ENCODE measurements at places on chromosomes 5 and 9. TPM values are rescaled to one million over a fixed set of nuclear protein-coding genes. Genes with fewer than 3 reads are reported as not detected.

The BNC2 gene
- 66.2 TPM for total RNA-seq

The HDAC3 gene
- 67.9 TPM for total RNA-seq

The CLINT1 gene
- total RNA-seq = 62.2 TPM

The FOXD4L5 gene
- 0.16 TPM for total RNA-seq

The SNCAIP gene
- total RNA-seq = 4.2 TPM

The LHX3 gene
- total RNA-seq = not detected

The LRRTM2 gene
- total RNA-seq = not detected

The HTR4 gene
- not detected for total RNA-seq

The AGGF1 gene
- 23.7 TPM for total RNA-seq

The ZCCHC10 gene
- total RNA-seq = 17.8 TPM

The PLEKHG4B gene
- total RNA-seq = 3.8 TPM

The PRRT1B gene
- total RNA-seq = not detected

The FABP6 gene
- not detected for total RNA-seq

The EQTN gene
- not detected for total RNA-seq

The CEP120 gene
- total RNA-seq = 20.8 TPM

The EXD3 gene
- 21.5 TPM for total RNA-seq

The ENTPD2 gene
- total RNA-seq = 0.46 TPM

The IDNK gene
- total RNA-seq = 5.7 TPM

The CDC25C gene
- 1.9 TPM for total RNA-seq

The SPATA31E1 gene
- total RNA-seq = not detected

The NEUROG1 gene
- not detected for total RNA-seq

The GLRX gene
- total RNA-seq = 26.3 TPM

The FAM163B gene
- total RNA-seq = not detected

The BTNL8 gene
- total RNA-seq = not detected

The SAXO1 gene
- total RNA-seq = not detected

The MED7 gene
- total RNA-seq = 9.3 TPM

The NUTM2G gene
- total RNA-seq = not detected

The CARTPT gene
- not detected for total RNA-seq

Data from osteocyte (in vitro differentiated cells).